Stimulated activated CD8-positive, alpha-beta memory T cell treated with anti-CD3 and anti-CD28 coated beads, Interleukin-7, amount 100 ng/mL, for 4 hours (primary cell): ENCODE measurements at places on chromosomes 12 and 14.

- no peak for DNase-seq
Measured at GRCh38 chr14:85601690-85602089, 71.7 kb downstream of the FLRT2 start.

DNA sequence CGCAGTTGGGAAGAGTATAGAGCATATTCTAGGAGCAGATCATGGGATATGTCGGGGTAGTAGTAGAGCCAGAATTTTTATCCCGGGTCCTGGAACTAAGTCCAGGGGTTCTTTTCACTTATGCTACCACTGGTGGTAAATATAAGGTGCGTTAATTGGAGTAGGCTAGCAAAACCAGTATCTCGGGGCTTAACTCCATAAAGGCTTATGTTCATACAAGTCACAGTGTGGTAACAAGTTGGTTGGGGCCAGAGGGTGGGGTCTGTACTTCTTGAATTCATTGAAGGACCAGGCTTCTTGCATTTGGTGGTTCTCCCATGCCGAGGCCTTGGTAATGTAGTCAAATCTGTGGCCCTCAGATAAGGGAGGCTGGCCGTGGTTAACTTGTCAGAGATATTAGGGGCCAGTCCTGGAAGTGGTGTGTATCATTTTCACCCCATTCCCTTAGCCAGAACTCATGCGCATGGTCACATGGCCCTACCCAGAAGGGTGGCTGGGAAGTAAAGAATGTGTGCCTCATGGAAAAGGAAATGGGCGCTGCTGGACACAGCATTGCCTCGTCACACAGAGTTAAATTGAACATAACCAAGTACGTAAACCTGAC lies 1.5 kb upstream of the ZNF641 start:
- no peak for DNase-seq

DNA sequence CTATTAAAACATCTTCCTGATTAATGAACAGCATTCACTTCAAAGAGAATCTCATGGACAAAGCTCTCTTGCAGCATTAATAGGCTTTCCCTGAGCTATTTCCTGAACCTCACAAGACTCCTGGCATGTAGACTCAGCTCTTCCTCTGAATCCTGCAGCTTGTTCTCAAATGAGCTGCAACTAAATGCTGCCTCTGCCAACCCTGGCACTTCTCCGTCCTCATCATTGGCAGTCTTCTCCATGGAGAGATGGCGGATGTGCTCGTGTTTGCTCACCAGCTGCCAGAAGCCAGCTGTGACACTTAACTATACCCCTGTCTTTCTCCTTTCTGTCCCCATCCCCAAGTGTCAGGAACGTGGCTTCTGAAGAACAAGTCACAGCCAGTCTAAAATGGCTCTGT lies 232.1 kb downstream of the FOXN3 start:
- DNase-seq: no peak

GRCh38 chr14:104792101-104792884 lies 3.3 kb downstream of the AKT1 start:
- no peak for DNase-seq

DNA sequence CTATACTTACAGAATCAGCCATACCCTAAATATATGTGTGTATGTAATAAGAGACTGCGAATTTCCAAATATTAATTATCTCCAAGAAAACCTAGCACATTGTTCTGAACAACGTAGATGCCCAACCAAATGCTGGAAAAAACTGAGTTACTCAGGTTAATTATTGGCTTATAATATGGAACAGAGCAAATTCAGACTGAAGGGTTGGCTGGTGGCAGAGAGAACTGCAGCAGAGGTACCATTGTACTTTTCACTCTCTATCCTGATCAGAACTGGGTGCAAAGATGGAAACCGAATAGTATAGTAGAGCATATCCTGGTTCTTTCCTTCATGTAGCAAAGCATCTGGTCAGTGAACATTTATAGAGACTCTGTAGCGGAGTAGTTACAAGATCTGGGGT lies 185.7 kb downstream of the SLC2A13 start:
- no peak for DNase-seq

DNA sequence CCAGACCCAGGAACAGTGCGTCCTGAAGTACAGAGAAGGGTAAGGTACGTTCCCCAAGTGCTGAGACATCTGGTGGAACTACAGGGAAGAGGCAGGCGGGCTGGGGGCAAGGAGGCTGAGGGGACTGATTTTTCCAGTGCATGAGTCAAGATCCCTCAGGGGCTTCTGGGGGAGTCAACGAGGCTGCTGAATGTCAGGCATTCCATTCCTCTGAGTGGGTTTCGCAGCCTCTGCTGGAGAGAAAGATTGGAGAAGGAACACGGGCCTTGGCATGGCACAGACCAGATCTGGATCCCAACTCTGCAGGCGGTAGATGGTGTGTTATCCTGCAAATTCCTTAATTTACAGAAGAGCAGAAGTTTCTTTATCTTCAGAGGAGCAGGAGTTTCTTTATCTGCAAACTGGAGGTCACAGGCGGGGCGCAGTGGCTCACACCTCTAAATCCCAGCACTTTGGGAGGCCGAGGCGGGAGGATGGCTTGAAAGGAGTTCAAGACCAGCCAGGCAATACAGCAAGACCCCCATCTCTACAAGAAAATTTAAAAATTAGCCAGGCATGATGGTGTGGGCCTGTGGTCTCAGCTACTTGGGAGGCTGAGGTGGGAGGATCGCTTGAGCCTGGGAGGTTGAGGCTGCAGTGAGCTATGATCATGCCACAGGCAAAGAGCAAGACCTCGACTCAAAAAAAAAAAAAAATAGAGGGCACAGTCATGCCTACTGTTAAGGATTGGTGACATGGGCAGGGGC lies 132.6 kb upstream of the MAP1LC3B2 start:
- no peak for DNase-seq

- DNase-seq: no peak
Measured at GRCh38 chr14:92628636-92629035, 115.1 kb downstream of the RIN3 start.

- DNase-seq: no peak
Measured at GRCh38 chr14:93025055-93025454, 90.7 kb downstream of the ITPK1 start.

DNA sequence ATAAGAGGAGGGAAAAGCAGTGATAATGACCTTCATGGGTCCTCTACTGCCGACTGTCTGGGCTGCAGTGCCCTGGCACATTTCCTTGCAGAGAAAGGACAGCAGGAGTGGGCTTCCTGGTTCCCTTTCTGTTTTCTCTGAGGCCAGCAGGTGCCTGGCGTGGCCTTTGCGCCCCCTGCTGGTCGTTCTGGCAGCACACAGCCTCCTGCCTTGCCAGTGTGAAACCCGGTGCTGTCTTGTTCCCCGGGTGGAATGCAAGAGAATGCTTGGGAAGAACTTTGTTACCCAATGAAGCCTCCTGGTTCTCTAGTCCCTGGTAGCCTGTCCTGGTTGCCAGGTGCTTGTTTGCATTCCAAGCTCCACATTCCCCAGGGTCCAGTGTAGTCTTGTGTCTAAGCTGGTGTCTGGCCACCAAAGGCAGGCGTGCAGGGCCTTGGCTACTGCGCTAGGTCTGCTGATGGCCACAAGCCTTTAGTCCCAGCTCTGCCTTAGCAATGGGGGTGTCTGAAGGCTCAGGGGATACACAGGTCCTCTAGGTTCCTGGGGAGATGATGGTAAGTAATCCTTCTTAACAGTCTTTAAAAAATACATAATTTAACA lies 1392.4 kb upstream of the TMEM132C start:
- peak; percentile 5 for DNase-seq

DNA sequence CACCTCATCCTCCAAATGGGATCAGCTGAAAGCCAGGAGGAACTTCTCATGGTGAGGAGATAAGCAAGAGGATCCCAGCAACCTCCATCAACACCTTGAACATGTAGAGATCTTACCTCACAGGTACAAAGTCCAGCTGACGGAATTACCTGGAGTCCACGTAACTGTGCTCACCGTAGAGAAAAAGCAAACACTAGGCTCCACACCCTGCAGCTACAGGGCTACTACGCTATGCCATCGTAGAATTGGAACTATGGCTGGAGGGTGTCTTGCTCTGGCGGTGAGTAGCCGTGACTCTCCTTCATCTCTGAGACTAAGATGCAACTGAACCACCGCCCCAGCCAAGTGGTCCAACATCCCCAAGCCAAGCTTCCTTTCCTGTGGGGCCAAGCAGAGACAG lies 50.5 kb downstream of the CRY1 start:
- DNase-seq: no peak

DNA sequence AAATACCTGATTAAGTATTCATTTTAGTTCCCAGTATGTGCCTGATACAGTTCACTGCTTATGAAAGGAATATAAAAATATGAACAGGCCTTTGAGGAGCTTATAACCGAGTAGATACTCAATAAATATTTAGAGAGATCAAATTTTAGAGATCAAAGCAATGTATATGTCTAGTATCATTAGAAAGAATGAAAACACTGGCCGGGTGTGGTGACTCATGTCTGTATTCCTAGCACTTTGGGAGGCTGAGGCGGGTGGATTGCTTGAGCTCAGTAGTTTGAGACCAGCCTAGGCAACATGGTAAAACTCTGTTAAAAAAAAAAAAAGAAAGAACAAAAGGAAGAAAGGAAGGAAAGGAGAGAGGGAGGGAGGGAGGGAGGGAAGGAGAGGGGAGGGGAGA lies 113.2 kb upstream of the EEA1 start:
- DNase-seq: no peak

- no peak for DNase-seq
Measured at GRCh38 chr12:61869796-61870195, 390.4 kb upstream of the USP15 start.

- no peak for DNase-seq
Measured at GRCh38 chr12:29088611-29089219, 60.4 kb upstream of the FAR2 start.

GRCh38 chr12:93709386-93709785 lies 32.2 kb downstream of the CRADD start:
- no peak for DNase-seq

GRCh38 chr12:130992448-130992847 lies 38.7 kb downstream of the ADGRD1 start:
- no peak for DNase-seq

DNA sequence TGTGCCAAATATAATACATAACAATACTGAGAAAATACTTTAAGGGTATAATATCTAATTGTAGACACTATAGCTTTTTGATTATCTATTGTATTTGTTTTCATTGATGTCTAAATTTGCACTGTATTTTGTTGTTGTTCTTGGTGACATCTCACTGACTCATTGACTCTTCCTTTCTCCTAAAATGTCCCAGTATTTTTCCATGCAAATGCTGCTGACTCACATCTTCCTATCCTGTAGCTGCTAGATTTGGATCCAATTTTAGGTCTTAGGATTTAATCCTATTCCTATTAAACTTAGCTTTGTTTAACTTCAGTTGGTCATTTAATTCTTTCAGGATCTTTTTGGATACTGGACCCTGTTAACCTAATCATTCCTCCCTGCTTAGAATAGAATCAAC lies 148.5 kb downstream of the TMTC2 start:
- no peak for DNase-seq

DNA sequence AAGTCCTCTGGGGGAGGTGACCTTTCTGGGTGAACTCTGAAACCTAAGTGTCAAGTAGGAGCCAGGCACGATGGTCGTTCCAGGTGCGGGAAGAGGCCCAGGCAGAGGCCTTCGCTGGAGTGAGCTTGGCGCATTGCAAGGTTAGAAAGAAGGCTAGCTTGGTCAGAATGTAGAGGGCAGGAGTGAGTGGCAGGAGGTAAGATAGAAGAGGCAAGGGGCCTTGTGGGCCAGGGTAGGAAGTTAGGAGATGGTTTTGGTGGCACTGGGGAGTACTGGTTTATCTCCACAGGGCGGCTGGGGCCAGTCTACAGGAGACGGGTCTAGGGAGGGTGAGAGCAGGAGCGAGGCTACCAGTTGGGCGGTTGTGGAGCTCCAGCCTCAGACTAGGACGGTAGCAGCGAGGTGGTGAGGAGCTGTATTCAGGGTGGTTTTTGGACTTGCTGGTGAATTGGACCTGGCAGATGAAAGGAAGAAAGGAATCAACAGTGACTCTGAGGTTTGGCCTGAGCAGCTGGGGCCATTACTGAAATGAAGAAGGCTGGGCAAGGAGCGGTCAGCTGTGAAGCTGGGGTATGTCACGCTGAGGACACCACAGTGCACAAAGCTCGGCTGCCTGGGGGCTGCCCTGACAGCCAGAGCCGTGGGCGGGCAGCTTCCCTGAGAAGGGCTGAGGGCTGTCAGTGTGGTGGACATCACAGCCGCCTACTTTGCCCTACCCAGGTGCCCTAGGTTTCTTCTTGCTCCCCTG lies 9.0 kb downstream of the MLXIP start:
- no peak for DNase-seq

DNA sequence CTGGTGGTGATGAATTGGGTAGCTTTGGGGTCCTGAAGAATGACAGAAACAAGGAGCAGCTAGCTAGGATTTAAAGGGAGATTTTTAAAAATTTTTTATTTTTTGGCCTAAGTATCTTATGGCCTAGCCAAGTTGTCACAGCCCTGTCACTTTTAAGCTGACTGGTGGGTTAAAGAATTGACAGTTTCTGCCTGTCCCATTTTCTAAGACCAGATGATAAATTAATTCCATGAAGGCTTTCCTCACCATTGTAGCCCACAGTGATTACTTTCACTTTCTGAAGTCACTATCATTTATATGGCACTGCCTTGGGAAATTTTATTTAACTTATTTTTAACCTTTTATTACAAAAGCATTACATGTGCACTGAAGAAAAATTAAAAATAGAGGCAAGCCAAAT lies 43.2 kb downstream of the BICDL1 start:
- no peak for DNase-seq

- peak; percentile 27 for DNase-seq
Measured at GRCh38 chr14:93035917-93036651, 79.6 kb downstream of the ITPK1 start.

GRCh38 chr12:65740506-65740872 lies 83.8 kb upstream of the HMGA2 start:
- no peak for DNase-seq

GRCh38 chr12:60832290-60832689 lies 1236.5 kb downstream of the SLC16A7 start:
- no peak for DNase-seq

DNA sequence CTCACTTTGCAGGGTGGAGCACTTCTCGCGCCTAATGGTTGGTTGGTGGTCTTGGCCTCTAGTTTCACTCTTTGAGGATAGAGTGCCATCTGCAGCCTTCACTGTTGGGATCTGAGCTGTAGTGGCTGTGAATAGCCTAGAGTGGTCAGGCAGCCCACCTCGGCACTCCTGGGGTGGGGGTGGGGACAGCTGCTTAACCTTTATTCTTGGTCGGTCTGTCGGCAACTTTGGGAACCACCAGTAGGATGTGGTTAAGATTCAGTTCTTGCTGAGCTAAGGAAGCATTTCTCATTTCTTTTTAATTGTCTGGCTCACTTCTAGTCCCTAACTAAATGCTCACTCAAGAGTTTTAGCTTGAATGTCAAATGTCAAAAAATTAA lies 21.1 kb downstream of the TMBIM6 start:
- no peak for DNase-seq

- DNase-seq: no peak
Measured at GRCh38 chr14:72439707-72440106, 454.2 kb downstream of the DPF3 start.

- DNase-seq: no peak
Measured at GRCh38 chr12:89454080-89454848, 70.3 kb downstream of the GALNT4 start.

GRCh38 chr14:73747379-73748211 lies 33.4 kb upstream of the PNMA1 start:
- no peak for DNase-seq
